ENCODE measurements at places on chromosomes 12 and 14.

DNA sequence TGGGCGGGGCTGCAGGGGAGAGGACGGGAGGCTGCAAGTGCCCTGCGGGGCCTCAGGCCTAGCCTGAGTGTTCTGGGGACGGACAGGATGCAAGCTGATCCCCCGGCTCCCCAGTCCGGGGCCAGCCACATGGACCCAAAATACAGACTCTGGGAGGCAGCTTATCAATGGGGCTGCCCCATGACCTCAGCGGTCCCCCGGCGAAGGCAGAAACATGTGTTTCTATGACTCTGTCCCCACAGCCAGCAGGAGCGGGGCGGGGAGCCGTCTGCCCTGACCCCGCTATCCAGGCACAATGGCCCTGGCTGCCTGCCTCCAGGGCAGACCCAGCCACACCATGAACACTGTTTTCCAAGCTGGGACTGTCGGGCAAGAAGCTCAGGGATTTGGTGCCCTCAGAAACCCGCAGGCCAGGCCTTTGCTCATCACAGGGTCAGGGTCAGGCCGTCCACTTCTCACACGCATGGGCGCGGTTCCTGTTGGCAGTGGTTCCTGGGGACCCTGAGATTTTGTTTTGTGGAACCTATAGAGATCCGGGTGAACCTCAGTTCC lies 75.0 kb downstream of the RFLNA start:
- no peak for DNase-seq

- no peak for DNase-seq
These were observed 554.9 kb upstream of the LRFN5 start for GRCh38 chr14:41051801-41052200.

DNA sequence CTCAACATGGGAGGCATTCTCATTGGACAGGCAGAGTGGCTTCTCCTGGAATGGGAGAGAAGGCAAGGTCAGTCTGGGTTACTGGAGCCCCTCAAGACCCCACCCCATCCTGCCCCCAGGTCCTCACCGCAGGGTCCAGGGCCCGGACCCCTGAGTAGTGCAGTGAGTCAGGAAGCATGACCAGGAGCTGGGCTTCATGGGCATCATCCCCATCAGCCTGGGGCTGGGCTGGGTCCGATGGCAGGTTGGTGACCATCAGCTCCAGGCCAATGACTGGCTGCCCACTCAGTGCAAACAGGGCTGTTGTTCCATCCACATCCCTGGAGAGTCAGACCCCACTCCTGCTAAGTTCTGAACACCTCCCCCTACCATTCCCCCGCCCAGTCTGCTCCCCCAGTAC lies 13.1 kb downstream of the ITGA7 start:
- DNase-seq, result no peak

DNA sequence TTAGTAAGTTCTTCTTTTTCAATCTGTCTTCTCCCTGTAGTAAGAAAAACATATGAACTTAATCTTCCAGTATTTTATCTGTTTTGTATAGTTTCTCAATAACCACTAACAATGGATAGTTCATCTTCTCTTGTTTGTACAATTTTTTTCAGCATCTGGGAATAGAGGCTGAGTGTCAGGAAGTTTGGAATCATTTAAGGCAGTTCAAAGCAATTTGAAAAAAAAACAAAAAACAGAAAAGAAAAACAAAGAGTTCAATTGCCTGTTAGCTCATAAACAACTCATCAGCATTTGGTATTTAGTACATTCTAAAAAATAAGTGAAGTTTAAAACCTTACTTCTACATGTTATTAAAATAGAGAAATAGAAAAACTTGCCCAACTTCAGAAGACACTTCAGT lies 116.8 kb downstream of the PLCZ1 start:
- no peak for DNase-seq

- DNase-seq, result no peak
These were observed 10.7 kb upstream of the MCRS1 start for GRCh38 chr12:49578471-49579112.

DNA sequence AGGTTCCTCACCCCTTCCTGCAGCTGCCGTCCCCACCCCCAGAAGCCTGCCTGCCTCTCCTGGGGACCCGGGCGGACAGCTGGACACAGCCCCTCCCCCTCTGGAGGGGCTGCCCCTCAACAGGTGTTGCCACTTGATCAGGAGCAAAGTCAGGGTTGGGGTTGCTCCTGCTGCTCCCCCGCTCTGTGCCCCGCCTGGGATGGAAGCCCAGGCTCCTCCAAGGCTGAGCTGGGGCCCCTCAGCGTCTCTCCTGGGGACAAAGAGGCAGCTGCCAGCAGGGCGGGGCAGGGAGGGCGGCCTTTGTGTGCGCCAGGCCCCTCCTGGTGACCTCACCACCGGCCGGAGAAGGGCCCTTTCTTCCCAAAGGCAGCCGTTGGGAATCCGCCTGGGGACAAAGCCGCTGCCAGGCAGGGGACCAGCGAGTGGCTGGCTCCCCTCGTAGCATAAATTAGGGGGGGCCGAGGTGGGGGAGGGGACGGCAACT lies 13.7 kb downstream of the TRMT61A start:
- DNase-seq, result no peak

DNA sequence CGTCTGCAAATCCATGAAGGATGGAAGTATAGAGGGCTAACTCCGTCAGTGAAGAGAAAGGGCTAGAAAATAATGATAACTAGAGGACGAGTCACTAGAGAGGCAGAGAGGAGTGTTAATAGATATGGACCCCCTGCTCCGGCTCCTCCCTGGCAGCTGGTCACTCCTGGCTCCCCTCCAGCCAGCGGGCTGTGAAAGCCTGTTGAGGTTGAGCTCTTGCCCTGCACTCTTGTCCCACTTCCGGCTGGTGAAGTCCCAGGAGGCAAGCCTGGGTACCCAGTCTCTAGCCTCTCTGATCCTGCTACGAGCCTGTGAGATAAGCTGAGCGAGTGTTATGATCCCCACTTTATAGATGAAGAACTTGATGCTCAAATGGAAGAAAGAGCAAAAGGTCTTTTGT lies 90.3 kb downstream of the RFX4 start:
- no peak for DNase-seq

GRCh38 chr14:67674139-67674479 lies 323 bp downstream of the VTI1B start:
- peak; percentile 70 for DNase-seq

DNA sequence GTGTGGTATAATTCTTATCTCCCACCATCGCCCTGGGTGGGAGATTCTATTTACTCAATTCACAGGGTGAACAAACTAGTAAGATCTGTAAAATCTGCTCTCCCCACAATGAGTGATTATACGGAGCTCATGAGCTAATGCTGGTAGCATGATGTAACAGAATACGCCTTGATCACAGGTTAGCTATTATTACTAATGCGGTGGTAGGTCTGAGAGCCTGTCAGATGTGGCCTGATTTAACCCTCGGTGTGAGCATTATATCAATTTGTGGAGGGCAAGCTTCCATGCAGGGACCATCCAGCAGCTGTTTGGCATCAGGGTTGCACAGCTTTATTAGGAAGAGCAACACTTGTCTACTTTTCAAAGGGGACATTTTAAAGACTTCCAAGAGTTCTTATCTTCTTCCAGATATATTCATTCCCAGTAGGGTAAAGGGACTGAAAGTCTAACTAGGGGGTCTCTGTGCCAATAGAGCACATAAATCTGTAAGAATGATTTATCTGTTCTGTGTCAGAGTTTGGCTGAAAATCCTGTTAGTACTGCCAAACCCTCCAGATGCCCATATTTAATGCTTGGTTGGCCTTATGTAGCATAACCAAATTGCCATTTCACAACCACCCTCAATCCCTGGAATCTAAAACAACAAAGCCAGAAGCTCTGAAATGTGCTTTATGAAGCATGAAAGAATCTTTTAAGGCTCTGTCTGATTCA lies 18.7 kb downstream of the TSHR start:
- no peak for DNase-seq

DNA sequence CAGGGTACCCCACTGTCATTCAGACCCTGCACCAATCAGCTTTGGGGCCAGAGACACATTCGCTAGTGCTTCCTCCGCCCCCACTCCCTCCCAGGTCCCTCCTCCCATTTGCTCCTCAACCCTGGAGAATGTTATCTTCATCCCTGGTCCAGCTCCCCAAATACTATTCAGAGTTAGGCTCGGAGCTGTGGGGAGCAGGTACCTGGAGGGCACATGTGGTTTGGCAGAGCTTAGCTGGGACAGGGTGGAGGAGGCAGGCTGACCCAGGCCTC lies 19.5 kb downstream of the VSX2 start:
- no peak for DNase-seq

DNA sequence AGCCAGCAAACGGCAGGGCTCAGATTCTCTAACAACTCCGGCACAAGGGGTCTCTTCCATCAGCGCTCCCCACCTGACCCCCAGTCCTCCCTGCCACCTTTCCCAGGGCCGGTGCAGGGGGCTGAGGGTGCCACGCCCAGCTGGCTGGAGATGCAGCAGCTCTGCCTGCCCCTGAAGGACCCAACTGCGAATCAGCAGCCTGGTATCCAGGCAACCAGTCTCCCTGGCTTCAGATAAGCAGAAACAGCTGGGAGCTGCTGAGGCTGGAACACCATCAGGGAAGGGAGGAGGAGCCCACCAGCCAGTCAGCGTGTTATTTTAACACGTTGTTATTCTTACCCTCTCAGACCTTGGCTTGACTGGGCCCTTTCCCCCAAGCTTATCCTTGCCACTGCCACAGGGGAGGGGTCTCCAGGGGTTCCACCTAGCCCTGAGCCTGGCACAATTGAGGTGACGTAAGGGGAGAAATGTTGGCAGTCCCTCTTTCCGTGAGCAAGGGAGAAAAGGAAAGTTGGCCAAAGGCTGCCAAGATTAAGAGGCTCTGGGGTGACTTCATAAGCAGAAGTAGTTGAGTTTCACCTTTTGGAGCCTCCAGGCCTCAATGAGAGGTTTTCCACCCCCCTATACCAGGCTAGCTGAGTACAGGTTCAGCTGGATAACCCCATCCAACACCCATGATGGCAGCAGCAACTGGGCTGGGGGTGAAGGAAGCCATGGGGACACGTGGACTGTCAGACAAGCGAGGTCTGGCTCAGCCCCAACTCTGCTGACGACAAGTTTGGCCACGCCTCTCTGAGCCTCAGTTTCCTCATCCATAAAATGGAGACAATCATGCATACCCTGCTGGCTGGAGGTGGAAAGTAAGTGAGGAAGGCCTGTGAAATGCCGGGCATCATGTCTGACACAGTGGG lies 91.1 kb downstream of the IRF2BPL start:
- no peak for DNase-seq

DNA sequence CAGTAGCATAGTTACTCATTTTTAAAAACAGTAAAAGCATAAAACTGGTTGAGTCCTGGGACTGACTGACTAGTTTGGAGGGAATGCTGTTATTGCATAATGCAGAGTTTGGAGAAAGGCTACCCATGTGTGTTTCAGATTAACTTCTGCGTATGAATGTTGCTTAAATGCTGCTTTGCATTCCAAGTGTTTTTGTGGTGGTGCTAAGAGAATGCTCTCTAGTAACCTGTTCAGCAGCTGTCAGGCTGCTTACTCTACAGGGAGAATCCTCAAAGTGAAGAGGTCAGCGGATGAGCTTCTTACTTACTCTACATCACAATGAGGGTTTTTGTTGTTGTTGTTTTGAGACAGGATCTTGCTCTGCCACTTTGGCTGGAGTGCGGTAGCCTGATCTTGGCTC lies 4.3 kb downstream of the DLST start:
- DNase-seq, result no peak

DNA sequence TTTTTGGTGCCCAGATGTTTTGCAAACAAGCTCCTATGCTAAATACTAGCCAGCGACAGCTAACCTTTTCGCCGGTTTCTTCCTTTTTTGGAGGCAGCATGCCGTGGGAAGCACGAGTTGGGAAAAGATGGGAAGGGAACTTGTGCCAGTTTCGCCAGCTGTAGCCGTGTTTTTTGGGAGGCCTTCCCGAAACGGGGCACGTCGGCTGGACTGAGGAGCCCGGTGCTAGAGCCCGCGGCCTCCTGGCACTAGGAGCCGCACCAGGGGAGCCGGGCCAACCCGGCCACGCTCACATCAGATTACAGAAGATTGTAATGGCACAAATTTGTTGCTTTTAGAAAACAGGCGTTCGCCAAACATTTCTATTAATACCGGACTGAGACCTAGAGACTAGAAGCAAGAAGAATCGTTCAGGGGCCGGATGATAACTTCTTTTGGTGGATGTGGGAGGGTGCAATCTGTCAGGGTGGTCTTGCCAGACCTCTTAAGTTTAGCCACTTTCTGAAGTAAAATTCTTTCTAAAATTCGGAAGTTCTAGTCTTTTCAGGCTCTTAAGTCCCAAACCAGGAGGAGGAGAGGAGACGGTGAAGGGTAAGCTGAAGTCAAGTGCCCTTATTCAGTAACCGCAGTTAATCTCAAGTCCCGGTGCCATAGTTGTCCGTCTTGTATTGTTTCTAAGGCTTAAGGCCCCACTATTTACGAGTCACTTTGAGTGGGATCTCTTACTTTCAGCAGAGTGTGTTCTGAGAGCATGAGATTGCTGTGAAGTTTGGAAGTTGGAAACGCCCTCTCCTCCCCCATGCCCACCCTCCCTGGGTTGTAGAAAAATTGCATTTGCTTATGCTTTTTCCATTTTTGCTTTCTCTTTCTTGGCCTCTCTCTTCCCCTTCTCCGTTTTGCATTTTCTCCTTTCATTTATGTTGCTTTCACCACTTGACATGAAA lies 1.3 kb downstream of the RASSF3 start:
- DNase-seq, result peak; percentile 25

- no peak for DNase-seq
These were observed 100.2 kb downstream of the SRGAP1 start for GRCh38 chr12:63944586-63945228.

DNA sequence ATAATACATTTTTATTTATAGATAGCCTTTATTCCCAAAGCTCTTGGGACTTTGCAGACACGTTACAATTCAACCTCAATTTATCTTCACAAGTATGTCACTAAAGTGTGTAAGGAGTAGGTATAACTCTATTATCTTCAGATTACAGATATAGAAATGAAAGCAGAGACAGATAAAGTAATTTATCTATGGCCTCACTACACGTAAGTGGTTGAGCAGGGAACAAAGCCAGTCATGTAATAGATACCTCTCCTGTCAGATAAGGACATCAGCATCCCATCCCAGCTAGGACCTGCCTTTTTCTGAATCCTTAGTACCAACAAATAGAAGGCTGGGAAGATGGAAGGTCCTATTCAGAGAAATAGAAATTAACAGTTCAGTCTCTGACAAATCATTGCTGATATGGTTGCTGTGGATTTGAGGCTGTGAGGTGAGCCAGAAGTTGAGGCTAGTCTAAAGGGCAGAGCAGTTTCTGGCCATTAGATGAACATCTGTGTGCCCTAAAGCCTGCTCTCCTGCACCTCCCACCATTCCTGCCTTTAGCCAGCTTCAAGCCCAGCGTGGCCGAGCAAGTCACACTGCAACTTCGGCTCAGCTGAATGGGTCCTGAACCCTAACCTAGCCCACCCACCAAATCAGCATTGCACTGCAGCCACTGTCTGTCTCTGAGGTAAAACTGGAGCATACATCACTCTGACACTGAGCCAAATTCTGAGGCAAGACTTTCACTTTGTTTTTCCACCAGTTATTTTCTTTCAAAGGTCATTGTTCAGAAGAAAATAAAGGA lies 71.1 kb upstream of the PLEKHA5 start:
- no peak for DNase-seq

GRCh38 chr14:74591394-74591793 lies 20.6 kb downstream of the LTBP2 start:
- no peak for DNase-seq

Measured in hematopoietic multipotent progenitor cell treated with erythropoietin and hydrocortisone succinate and interleukin-3 and kit ligand, for 8 days (in vitro differentiated cells).